Renal cortical epithelial cell (primary cell): ENCODE measurements at places on chromosomes 2 and 18.

DNA sequence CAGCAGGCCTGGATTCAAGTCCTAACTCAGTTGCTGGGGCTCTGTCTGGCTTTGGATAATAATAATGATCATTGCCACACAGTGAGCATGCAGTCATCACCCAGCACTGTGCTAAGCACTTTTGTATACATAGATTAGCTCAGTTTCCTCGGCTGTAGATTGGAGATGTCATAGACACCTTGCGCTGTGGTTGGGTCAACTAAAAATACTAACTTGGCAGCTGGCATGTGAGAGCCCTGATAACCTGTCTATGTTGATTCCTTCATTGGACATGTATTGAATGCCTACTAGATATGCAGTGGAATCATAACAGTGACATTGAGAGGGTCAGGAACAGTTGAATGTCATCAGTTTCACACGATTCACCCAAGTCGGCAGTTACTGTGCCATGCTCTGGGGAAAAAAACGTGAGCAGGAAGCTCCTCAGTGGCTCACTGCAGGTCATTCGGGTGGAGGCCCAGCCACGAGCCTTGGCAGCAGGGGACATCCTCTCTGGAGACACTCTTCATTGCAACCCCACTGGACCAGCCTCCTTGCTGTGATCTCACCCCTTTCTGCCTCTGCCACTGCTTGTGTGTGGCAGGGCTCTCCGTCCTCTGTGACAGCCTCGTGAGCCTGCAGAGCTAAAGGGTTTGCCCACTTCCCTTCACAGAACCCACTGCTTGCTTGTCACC, 85.3 kb downstream of the NPAS2 start:
- DNase-seq = no peak

- no peak for DNase-seq
Observed at GRCh38 chr2:233059797-233060500, at the start of gene INPP5D. TSS of gene INPP5D (plus strand) at chr2:233060342. CDS start at chr2:233060479, 137 bp downstream.

- DNase-seq = no peak
Observed at GRCh38 chr2:113228991-113229716, 49.6 kb downstream of the PAX8 start.

DNA sequence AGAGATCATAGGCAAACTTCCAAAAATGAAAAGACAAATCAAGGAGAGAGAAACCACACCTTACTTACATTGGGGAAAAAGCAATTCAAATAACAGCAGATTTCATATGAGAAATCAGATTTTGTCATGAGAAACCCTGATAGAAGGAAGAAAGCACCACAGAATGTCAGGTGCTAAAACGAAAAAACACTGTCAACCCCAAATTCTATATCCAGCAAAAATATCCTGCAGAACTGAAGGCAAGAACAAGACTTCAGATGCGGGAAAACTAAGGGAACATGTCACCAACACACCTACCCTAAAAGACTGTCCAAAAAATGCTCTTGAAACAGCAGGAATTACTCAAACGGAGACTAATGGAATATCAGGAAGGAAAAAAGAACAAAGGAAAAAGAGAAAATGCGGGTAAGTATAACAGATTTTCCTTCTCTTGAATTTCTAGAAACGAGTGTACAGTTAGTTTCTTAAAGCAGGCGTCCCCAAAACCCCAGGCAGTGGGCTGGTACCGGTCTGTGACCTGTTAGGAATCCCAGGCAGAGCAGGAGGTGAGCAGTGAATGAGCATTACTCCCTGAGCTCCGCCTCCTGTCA, 7.3 kb upstream of the ID2 start:
- no peak for DNase-seq

DNA sequence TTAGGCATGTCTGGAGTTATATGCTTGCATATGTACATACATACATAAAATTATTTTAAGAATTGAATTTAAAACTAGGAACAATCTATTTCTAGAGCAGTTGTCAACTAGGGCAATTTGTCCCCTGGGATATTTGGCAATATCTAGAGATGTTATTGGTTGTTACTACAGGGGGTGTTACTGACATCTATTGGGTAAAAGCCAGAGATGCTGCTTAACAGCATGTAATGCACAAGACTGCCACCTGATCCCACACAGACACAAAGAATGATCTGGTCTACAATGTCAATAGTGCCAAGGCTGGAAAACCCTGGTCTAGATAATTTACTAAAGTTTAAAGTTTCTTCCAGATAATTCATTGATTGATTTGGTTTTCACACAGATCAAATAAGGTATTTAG, 185.3 kb downstream of the NYAP2 start:
- no peak for DNase-seq

- DNase-seq = no peak
Observed at GRCh38 chr2:213689585-213689984, 405.3 kb downstream of the SPAG16 start.

DNA sequence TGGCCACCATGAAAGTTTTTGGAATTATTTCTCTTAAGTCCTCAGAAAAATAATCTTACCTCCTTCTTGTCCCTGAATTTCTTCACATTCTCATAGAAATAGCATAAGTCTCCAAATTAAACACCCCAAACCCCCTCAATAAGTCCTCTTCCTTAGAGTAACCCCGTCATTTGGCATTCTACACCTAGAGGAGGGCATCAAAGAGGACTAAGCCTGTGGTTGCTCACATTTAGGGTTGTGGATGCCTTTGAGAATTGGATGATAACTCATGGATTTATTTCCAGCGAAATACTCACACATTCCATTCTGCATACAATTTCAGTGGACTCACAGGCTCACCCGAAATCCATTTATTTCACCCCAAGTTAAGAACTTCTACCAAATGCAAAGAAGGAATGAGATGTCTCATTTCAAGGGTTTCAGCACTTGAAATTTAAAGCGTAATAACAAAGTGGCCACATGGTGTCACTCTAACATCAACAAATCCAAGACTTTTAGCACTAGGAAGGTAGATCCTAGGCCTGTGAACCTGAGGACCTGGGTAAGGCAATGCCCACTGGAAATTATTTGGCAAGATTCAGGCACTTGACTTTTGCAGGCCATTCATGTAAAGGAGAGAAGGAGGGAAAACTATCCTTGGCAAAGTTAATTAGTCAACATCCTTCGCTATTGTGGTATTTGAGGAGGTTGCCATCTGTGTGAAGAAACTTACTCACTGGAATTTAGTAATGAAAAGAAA, 24.6 kb downstream of the DYTN start:
- peak; percentile 75 for DNase-seq
